ENCODE measurements at places on chromosomes 13 and 19. TPM values are rescaled to one million over a fixed set of nuclear protein-coding genes. Genes with fewer than 3 reads are reported as not detected.

GIPC3 gene
- polyA plus RNA-seq: not detected

TGDS gene
- polyA plus RNA-seq: 11.1 TPM

PTPRH gene
- polyA plus RNA-seq: 0.09 TPM

C19orf67 gene
- not detected for polyA plus RNA-seq

GRCh38 chr13:96091164-96092117 lies 1.5 kb downstream of the HS6ST3 start:
- no peak overlapping the region for H3K27ac ChIP-seq
- peaks cover 4% of the 10 kb centered on the region for H3K4me1 ChIP-seq
- H3K4me3 ChIP-seq: no peak overlapping the region

DNA sequence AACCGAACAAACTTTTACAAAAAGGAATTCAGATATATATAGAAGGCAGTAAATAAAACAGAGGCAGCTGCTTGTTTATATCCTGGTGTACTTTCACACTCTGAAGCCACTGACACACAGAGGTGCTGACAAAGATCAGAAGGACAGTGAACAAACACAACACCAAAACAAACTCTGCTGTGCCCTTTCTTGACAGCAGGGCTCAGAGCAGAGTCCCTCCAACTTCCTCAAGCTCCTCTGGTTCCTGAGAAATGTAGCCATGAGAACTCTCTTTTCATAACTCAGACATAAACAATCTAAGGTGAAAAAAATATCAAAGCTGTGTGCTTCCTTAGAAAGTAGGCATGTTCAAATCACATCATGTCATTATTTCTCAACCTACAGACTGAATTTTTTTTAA lies 1052.8 kb upstream of the SPRY2 start:
- DNase-seq: no peak
- no peak overlapping the region for H3K27ac ChIP-seq
- no peaks in the 10 kb centered on the region for H3K27me3 ChIP-seq
- no peak overlapping the region for H3K4me3 ChIP-seq

DNA sequence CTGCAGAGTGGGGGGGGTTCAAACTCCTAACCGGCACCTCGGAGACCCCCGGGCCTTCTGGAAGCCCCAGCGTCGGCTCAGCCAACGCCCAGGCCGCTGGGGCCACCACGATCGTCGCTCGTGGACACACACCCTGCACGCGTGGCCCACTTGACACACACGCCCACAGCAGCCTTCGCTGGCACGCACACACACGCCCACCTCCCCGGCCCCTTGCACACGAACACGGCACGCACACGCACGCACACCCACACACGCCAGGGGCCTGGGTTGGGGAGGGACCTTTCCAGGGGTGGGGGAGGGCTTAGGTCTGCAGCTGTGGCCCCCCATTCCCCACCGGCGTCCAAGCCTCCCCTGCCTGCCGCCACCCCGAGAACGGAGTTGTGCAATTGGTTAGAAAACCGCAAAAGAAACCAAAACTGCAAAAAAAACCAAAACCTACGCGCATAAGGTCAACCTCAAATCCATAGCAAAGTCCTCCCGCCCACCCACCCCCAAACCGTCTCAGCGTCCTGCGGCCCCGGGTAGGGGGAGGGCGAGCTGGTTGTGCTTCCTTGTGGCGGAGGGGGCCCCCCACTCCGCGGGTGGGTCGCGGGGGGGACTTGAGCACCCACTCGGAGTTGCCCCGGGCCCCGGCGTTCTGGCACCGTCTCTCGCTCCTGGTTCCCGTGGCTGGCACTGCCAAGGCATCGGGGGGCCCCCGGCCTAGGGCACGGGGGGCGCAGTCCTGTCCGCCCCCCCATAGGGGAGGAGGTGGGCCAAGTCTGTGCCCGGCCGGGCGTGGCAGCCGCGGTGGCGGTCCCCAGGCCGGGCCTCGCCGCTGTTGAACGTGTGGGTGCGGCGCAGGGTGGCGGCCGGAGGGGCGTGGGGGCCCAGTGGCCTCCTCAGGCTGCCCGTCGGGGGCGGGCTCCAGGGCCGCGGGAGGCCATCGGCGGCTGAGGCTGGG lies 3.3 kb upstream of the LRG1 start:
- H3K27me3 ChIP-seq: no peaks in the 10 kb centered on the region
- H3K27ac ChIP-seq: no peak overlapping the region
- no peak for DNase-seq
- H3K4me1 ChIP-seq: peaks cover 7% of the 10 kb centered on the region
- H3K4me3 ChIP-seq: no peak overlapping the region

- no peaks in the 10 kb centered on the region for H3K36me3 ChIP-seq
- H3K4me1 ChIP-seq: peaks cover 18% of the 10 kb centered on the region
- no peak overlapping the region for H3K4me3 ChIP-seq
Observed at GRCh38 chr13:110228936-110229904, 77.7 kb downstream of the COL4A1 start.

DNA sequence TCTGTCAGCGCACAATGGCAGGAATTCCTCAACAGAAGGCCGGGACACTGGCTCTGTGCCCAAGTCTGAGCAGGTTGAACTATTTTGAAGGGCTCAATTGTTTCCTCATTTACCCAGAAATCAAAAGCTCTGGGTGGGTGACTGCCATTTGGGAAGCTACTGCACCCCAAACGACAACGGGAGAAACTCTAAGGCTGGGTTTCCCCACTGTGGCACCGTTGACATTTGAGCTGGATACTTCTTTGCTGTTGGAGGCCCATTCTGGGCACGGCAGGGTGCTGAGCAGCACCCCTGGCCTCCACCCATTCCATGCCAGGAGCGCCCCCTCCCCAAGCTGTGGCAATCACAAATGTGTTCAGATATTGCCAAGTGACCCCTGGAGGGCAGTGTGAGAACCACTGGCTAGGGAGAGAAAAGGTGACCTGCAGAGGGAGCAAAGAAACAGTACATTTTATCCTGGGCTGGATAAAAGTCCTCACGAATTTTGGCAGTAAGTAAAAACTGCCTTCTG lies 62.5 kb downstream of the RFX2 start:
- peaks cover 4% of the 10 kb centered on the region for H3K4me1 ChIP-seq
- H3K4me3 ChIP-seq: no peak overlapping the region
- H3K27me3 ChIP-seq: no peaks in the 10 kb centered on the region
- H3K36me3 ChIP-seq: peaks cover 7% of the 10 kb centered on the region
- no peak for DNase-seq
